GM23248 (cell line): ENCODE measurements at places on chromosomes 11 and 22. TPM values are rescaled to one million over a fixed set of nuclear protein-coding genes. Genes with fewer than 3 reads are reported as not detected.

The CCDC88B gene
- total RNA-seq: 1.8 TPM in 2 replicates

The OR4D5 gene
- not detected in 2 replicates for total RNA-seq

The FGF3 gene
- total RNA-seq: not detected in 2 replicates

The CTSF gene
- total RNA-seq: 67.7 and 72.6 TPM in 2 replicates

The FXYD2 gene
- not detected in 2 replicates for total RNA-seq

The PTPN5 gene
- total RNA-seq: not detected in 2 replicates

The GAB4 gene
- not detected in 2 replicates for total RNA-seq

The SCO2 gene
- 8.4 and 17.5 TPM in 2 replicates for total RNA-seq

DNA sequence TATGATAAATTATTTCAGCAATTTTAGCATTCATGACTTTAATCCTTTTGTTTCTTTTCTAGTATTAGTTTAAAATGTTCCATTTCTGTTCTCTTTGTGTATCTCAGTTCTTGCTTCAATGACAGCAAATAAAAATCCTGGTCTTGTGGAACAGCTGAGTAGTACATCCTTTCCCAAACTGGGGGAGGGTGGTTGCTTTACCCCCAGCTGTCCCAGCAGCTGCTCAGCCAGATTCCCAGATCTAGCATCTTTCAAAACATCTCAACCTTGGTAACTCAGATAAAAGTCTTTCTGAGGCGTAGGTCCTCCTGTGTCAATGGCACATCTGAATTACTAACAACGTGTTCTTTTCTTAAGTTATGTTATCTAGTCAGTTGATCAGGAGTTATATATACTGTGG is 72.2 kb upstream of the GRK2 start:
- DNase-seq: no peak

DNA sequence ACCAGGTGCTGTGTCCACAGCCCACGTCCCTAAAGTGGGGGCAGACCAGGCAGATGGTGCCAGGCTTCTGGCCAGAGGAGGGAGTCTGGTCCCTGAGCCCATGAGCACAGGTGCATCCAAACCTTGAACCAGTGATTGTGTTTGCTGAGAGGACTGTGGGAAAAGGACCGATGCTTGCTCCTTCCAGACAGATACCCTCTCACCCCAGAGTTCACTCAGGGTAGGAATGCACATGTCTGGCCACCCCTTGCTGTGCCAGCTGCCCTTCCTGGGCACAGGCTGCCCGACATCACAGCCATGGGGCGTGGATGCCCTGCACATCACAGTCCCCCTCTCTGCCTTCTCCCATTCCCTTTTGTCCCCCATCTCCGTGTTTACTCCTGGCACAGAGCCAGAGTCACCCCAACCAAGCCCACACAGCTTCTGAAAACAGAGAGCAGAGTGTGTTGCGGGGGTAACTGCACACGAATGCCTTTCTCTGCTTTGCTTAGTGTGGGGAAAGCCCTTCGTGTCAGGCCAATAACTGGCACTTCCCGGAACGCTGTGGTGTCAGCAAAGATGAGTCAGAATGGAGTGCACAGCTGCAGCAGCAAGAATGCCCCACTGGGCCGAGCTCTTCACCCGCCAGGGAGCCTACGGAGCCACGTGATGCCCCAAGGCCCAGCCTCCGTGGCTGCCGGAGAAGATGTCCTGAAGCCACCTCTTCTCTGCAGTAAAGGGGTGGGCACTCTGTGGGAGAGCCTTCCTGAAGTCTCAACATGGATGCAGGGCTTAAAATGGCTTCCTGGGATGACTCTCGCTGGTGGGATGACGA is 7.6 kb downstream of the CARS1 start:
- DNase-seq: peak; percentile 99

GRCh38 chr11:119885067-119885466 is 156.1 kb upstream of the NECTIN1 start:
- DNase-seq: no peak

DNA sequence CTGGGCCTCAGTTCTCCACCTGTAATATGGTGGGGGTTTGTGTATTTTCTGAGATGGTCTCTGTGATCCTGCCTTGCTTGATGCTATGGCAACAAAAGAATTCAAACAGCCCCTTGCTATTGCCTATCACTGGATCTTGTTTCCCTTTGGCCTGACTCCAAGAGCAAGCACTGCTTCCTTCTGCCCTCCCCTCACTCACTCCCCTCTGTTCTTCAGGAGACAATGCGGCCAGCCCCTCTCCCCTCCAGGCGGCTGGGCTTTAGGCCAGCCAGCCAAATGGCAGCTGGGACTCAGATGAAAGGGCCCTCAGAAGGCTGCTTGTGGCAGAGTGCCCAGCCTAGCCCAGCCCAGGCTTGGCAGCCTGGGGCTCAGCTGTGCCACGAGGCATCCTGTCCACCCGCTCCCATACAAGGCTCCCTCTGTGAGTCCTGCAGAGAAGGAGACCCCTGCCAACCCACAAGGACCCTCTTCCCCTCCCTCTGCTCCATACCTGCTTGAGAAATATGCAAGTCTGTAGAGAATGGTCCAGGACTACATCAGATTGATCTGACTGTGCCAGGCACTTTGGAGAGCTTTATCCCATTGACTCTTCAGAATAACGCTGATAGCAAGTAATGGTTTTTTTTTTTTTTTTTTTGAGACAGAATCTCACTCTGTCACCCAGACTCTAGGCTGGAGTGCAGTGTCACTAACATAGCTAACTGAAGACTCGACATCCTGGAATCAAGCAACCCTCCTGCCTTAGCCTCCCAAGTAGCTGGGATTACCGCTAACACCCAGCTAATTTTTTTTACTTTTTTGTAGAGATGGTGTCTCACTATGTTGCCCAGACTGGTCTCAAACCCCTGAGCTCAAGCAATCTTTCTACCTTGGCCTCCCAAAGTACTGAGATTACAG is 7.6 kb upstream of the KCTD14 start:
- peak; percentile 41 for DNase-seq

- DNase-seq: peak; percentile 94
Measured at GRCh38 chr11:64246871-64247728, at the start of gene PPP1R14B. Gene PPP1R14B (minus strand): TSS chr11:64246943. CDS start chr11:64246673, 270 bp downstream.

DNA sequence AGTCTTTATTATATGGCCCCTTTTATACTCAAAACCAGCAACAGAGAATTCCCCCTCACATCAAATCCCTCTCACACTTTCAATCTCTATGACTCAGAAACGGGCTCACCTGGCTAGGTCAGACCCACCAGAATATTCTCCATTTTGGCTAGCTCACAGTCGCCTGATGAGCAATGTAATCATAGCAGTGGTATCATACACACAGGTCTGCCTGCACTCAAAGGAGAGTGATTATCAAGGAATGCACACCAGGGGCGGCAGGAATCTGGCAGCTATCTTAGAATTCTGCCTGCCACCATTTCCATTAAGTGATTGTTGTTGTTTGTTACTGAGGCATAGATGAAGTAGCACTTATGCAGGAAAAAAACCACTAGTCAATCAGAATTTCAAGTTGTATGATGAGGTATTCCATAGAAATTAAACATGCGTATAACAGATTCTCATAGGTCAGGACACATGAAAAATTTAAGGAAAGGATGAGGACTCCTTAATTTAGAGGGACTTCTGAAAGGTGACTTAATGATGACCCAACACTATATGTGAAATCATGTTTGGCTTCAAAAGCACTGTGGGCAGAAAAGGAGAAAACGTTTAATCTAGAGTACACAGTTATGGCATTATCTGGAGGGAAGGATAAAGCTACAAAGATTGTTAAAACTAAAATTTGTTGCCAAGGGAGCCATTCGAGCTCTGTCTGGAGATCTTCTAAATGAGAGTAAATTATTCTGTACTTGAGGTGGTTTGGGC is 185.8 kb upstream of the DDI1 start:
- DNase-seq: no peak

- no peak for DNase-seq
Measured at GRCh38 chr22:39091126-39092081, 5.6 kb upstream of the APOBEC3H start.

GRCh38 chr11:124812876-124813275 is 12.7 kb upstream of the MSANTD2 start:
- peak; percentile 63 for DNase-seq

GRCh38 chr22:49107961-49108530 is 719.6 kb downstream of the BRD1 start:
- DNase-seq: no peak

GRCh38 chr11:67420147-67420645 is 4.7 kb downstream of the CARNS1 start:
- DNase-seq: no peak
